Smooth muscle cell of the brain vasculature (primary cell): ENCODE measurements at places on chromosomes 2 and 18.

DNA sequence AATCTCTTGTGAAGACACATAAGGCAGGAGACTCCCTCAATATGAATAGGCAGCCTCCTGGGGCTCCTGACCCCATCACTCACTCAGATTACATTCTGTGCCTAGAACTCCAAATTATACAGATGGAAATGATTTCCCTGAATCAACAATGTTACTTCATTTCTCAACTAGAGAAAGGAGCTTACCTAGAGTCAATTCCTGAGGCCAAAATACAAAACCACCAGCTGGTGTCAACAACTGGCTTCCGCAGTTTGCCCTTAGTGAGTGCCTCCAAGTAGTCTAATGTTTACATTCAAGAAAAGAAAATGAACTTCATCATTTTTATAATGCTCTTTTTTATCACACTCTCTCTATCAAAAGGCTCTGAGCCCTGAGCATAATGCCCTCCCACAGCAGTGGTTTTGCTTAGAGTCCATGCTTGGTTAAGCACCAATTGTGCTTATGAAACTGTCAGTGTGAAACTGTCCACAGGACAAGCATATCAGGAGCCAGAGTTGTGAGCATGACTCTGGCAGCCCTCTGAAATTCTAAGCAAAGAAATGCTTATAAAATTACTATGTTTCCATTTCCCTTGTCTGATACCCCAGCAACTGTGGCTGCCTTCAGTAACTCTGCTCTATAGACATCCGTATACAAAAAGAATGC is 305.7 kb upstream of the PKDCC start:
- DNase-seq: no peak

DNA sequence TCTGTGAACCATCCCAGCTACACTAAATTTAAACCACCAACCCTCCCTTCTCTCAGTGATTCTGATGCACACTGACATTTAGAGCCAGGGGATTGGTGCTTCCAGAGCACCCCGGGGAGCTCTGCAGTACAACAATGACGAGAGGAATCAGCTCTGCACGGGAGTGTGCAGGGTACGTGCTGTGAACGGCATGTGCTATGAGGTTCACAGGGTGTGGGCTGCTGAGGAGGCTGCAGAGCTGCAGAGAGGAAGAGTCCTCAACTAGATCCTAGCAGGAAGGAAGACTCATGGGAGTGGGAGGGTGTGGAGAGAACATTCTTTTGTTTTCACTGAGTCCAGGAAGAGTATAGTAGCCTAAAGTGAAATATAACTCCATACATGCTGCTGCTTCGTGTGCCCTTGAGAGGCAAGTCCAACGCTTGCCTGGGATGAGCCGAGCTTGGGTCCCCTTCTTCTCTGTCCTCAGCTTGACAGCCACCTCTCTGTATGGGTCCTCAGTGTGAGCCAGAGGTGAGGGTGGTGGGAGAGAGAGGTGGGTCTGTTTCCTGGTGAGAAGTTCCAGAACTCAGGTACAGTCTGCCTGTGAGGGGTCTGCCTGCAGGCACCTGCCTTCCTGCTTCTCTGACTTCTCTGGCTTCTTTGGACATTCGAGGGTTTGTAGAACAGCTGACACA is 118.8 kb downstream of the CTIF start:
- DNase-seq: peak; percentile 78

- no peak for DNase-seq
These were observed 84.7 kb downstream of the POLR1A start for GRCh38 chr2:86020984-86021383.

GRCh38 chr2:138485019-138485418 is 16.6 kb upstream of the SPOPL start:
- no peak for DNase-seq

- peak; percentile 18 for DNase-seq
These were observed 352.6 kb downstream of the SS18 start for GRCh38 chr18:25737710-25738311.

- no peak for DNase-seq
These were observed 15.3 kb downstream of the FHL2 start for GRCh38 chr2:105383432-105384166.
